ENCODE measurements at places on chromosomes 1 and 21.

GRCh38 chr1:177385760-177386698 lies 215.3 kb downstream of the BRINP2 start:
- DNase-seq, result no peak

DNA sequence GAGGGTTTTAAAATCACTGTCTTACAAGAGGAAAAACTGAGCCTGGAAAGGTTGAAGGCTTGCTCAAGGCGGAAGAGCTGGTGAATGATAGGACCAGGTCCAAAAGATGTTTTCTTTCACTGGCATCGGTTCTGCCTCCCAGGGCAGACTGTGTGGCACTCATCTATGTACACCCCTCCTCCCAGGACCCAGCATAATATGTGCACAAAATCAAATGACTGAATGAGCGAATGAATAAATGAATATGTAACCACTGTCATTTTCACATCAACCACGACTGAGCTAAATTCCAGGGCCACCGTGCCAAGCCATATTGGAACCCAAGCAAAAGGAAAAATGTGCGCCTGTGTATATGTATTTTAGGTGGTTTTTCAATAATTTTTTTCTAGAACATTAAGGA lies 99.3 kb upstream of the ZBTB40 start:
- DNase-seq, result no peak

DNA sequence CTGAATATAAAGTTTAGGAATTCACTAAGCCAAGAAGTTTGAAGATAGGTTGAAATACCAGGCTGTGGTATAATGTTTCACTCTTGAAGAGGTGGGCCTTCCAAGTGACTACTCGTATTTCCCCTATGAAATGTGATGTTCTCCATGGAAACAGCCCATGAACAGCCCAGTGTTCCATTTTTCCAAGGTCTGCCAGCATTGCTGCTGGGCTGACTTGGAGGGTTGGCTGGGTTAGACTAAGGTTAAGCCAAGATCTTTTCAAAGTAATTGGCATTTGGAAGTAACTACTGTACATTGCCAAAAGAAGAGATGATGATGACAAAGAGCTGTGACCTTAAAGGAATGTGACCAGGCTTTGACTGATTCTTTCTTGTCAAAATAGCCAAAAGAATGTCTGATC lies 73.8 kb downstream of the RPE65 start:
- DNase-seq, result no peak

- DNase-seq, result no peak
Observed at GRCh38 chr21:14541841-14542490, 4.1 kb downstream of the SAMSN1 start.

DNA sequence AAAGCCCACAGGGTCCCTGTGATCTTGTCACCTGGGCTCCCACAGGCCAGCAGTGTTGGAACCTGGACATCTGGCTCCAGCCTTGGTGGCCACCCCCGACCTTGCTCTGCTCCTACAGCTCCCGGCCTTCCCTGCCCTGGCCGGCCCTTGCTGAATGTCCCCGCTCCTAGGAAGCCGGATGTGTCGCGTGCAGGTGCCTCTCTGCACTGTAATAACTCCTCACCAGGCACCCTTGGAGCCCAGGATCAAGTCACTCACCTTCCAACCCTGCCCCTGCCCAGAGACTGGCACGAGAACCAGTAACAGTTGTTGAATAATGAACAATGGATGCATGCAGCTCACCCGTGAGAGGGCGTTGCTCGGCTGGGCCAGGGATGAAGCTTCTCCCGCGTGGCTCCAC lies 12.1 kb downstream of the PDE9A start:
- no peak for DNase-seq

DNA sequence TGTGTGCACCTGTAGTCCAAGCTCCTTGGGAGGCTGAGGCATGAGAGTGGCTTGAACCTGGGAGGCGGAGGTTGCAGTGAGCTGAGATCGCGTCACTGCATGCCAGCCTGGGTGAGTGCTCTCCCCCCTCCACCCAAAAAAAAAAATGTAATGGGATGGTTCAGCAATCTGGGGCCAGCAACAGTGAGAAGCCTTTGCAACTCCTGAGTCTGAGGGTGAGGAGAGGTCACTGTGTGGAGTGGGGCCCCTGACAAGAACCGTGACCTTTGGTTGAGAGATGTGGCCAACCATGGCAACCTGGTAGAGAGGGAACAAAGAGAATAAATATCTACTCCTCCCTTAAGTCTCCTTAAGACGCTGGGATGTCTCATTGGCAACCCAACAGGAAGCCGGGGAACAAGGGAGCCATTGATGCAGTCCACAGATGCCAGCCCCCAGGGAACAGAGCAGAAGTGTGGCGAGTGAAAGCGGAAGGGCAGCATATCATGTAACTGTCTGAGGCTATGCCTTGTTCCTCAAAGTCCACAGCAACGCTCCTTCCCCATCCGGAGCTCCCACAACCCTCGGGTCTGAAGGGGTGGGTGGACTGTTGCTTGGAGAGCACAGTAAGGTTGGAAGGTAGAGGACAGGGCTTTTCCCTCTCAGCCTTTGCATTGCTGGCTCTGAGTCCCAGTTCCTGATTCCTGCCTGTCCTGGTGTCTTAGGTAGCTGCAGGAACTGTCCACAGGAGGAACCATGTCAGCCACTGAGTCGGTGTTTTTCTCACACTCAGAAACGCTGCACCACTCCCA lies 8.3 kb downstream of the TRNP1 start:
- DNase-seq, result no peak

- DNase-seq, result no peak
Observed at GRCh38 chr1:17400725-17401341, 28.8 kb downstream of the PADI6 start.

DNA sequence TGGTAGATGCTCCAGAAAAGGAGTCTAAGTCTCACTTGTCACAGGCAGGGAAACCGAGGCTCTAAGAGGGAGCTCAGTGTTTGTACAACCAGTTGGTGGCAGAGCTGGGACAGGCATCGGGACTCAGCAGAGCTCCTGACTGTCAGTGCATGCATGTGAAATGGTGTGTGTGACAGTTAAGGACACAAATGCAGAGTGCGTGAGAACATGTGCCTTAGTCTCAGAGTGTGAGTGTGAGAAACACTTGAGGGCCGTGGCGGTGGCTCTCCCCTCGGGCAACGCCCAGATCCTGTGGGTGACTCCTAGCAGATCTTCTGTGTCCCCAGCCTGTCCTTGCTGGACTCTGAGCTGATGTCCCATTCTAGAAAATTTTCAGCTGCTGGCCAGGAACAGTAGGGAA lies 362.6 kb downstream of the MATN1 start:
- DNase-seq, result no peak

- no peak for DNase-seq
Observed at GRCh38 chr1:175618559-175618958, 124.8 kb downstream of the TNR start.

DNA sequence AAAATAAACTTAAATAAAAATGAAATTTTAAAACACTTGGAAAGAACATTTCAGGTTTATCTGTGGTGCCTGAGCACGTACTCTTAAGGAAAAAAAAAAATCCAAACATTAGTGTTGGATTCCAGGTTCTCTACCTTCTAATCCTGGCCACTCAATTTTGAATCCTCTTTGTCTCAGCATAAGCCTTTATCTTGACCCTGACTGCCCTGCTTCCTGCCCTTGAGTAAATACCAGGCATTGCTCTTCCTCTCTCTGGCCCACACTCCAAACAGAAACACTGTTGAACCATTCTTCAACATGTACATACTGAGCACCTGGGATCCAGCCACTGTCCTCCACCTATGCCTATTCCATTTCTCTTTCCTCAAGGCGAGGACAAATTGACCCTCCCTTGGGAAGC lies 11.4 kb upstream of the VANGL1 start:
- no peak for DNase-seq

DNA sequence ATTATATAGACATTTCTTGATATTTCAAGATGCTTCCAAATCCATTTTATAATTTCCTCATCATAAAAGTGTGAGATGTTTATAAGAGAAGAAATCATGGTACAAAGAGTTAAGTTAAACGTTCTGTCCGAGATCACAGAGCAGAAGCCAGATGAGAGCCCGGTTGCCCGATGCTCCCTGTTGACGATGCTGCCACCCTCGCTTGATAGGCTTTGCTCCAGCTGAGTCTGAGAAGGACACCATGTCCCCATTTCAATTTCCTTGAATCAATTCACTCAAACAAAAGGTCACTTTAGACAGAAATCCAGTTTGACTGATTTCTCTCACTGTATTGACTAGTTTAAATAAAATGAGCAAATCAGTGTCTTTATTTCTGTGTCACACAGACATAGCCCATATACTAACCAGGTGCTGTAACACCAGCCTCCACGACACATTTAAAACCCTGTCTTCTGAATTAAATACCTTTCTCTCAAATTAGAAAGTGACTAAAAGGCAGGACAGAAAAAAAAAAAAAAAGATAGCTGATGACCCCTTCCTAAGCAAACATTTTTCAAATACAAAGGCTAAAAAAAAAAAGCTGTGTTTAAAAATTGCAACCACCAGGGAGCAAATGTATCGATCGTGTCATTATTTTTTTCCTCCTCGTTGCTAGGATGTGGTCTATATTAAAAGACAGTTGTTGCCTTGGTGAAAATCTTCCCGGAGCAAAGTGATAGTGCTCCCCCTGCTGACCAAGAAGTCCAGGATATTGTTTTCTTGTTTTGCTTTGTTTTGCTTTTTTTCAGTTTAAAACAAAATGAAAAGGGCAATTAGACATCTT lies 35.2 kb downstream of the DNASE2B start:
- peak; percentile 43 for DNase-seq

GRCh38 chr21:45336870-45337269 lies 49.2 kb upstream of the POFUT2 start:
- DNase-seq, result no peak

DNA sequence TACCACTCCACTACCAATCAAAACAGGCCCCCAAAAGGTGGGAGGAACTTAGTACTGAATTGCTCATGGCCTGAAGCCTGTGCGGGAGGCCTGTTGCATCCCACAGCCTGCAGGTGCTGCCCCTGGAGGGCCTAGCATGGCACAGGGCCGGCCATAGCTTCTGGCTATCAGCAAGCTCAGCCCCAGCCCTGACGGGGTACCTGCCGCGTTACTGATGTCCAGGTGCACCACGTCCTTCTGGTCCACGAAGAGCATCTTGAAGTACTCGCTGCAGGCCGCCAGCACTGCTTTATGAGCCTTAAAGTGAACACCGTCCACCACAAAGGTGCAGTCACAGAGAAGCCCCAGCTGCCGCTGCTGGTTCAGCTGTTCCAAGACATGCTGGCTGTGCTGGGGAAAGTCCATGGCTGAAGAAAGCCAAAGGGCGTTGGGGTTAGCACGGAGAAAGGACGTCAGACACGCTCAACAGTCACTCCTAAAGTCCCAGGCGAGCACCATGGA lies 27.8 kb downstream of the ZBTB17 start:
- DNase-seq, result no peak

DNA sequence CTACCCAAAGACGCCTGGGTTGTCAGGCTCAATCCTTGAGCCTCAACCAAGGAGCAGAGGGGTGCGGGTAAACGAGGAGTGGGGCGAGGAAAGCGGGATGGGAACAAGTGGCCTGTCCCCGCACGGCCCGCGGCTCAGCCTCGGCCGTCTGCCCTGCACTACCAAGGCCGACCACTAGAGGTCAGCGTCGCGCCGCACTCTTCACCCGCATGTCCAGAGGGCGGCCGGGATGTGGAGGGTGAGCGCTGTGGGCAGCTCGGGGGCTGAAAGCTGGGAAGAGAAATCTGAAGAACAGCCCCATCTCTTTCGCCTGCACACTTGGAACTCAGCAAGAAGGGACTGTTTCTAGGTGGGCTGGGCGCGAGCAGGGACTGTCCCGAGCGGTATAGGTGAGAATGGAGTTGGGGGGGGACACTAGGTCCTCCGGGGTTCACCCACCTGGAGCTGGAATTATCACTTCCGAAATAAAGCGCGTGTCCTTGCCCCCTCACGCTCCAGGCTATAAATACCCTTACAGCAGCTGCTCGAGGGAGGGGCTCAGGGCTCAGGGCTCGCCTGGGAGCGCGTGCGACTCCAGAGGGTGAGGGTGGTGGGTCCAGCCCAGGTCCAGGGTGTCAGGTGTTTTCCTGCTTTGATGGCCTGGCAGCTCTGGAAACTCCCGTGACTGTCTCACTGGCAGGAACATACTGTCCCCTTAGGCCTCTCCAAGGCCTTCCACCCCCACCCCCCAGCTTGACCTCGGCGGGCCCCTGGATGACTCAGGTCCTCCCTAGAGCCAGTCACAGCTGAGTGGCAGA lies 9.8 kb downstream of the SLC30A2 start:
- peak; percentile 74 for DNase-seq

- DNase-seq, result no peak
Observed at GRCh38 chr1:185325413-185325812, 8.4 kb upstream of the IVNS1ABP start.

- DNase-seq, result peak; percentile 69
Observed at GRCh38 chr1:182595641-182596240, 6.7 kb upstream of the RNASEL start.

- no peak for DNase-seq
Observed at GRCh38 chr21:27569091-27569490, 602.2 kb upstream of the ADAMTS5 start.

- DNase-seq, result no peak
Observed at GRCh38 chr1:175804561-175804960, 61.2 kb upstream of the TNR start.

DNA sequence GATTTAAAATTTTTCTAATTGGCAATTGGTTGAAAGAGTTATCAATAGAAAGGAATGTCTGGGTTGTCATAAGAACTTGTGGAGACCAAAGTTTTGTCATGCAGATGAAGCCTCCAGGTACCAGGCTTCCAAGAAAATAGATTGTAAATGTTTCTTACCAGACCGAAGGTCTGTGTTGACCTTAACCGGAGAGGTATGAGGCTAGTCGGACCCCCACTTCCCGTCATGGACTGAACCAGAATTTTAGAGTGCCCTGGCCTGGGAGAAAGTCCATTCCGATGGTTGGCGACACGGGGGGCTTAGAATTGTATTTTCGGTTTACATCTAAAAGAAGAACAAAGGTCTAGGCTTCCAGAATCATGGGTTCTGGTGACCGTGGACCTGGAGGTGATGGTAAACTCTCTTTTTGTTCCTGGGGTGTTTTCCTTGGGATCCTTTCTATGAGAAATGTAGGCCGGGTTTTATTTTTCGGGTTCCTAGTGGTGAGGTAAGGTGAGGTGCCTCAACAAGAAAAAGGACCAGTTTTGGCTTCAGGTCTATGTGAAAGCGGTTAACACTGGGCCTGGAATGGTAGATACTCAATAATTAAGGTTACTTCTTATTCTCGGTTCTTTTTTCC lies 405 bp upstream of the UHMK1 start:
- DNase-seq, result no peak

DNA sequence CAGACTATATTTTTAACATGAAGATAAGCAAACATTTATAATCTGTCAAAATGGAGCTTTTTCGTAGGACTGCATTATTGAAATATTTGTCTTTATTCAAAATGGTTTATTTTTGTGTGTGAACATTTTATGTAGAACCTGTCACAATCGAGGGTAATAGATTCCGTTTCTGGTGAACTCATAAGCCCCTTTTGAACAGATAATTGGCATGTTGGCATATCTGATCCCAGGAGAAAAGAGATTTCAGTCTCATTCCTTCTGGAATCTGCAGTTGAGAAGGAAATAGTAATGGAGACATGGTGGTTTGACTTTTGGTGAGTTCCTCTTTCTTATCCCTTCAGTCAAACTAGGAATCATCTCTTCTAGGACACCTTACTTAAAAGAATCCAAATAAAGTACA lies 427.9 kb upstream of the B3GALT2 start:
- no peak for DNase-seq

GRCh38 chr1:197453376-197454058 lies 185.5 kb downstream of the CRB1 start:
- no peak for DNase-seq

GRCh38 chr1:117685936-117686806 lies 80.3 kb downstream of the TENT5C start:
- DNase-seq, result no peak
